Nephron progenitor cell (in vitro differentiated cells): ENCODE measurements at places on chromosomes 4 and X.

- no peaks in the 10 kb centered on the region for H3K36me3 ChIP-seq
- no peak overlapping the region for H3K4me3 ChIP-seq
- peaks cover 5% of the 10 kb centered on the region for H3K4me1 ChIP-seq
- peaks cover 7% of the 10 kb centered on the region for H3K27me3 ChIP-seq
Measured at GRCh38 chr4:89270792-89271191, 36.8 kb downstream of the GPRIN3 start.

DNA sequence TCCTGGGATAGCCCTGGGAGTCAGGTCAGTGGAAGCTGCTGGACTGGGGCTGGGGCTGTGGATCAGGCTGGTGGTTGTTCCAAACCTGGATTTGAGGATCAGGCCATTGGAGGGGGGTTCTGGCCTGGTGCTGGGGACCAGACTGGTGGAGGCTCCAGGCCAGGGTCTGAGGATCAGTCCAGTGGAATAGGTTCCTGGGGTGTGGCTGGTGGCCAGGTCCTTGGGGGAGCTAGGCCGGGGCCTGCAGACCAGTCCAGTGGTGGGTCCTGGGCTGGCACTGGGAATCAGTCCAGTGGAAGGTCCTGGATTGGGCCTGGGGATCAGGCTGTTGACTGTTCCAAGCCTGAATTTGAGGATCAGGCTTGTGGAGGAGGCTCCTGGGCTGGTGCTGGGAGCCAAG is 8.0 kb downstream of the ARMCX4 start:
- DNase-seq: no peak
- H3K27ac ChIP-seq: no peak overlapping the region
- peaks cover 31% of the 10 kb centered on the region for H3K36me3 ChIP-seq
- no peaks in the 10 kb centered on the region for H3K4me1 ChIP-seq
- H3K27me3 ChIP-seq: no peaks in the 10 kb centered on the region

- H3K27me3 ChIP-seq: no peaks in the 10 kb centered on the region
- no peak for DNase-seq
- no peaks in the 10 kb centered on the region for H3K4me1 ChIP-seq
- H3K36me3 ChIP-seq: no peaks in the 10 kb centered on the region
Measured at GRCh38 chr4:175413561-175413960, 398.5 kb downstream of the GPM6A start.

GRCh38 chr4:123430501-123430900 is 33.9 kb downstream of the SPRY1 start:
- no peak overlapping the region for H3K4me3 ChIP-seq
- peaks cover 19% of the 10 kb centered on the region for H3K4me1 ChIP-seq
- no peak for DNase-seq
- H3K27me3 ChIP-seq: peaks cover 9% of the 10 kb centered on the region

- H3K4me1 ChIP-seq: peaks cover 6% of the 10 kb centered on the region
- DNase-seq: no peak
- peak overlapping the region; percentile 1 for H3K27ac ChIP-seq
- no peaks in the 10 kb centered on the region for H3K27me3 ChIP-seq
- H3K4me3 ChIP-seq: no peak overlapping the region
Measured at GRCh38 chr4:158162631-158163030, 10.2 kb downstream of the GASK1B start.

DNA sequence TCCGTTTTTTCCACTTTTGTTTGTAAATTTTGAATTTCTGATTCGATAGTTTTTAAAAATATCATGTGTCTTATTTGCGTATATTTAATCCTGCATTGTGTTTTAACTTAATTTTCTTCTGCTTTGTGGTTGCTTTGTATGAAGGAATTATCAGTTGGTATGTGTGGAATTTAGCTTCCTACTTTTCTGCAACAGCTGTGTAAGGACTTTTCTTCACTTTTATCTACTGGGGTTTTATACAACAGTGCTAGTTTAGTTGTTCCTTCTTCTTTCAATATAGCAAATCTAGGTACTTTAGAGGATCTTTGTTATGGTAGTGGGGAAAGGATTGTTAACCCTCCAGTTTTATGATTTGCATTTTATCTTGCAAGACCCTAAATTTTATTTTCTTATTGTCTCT is 410.3 kb downstream of the CCSER1 start:
- no peaks in the 10 kb centered on the region for H3K4me1 ChIP-seq
- no peaks in the 10 kb centered on the region for H3K27me3 ChIP-seq
- no peak overlapping the region for H3K27ac ChIP-seq

- DNase-seq: no peak
- H3K27ac ChIP-seq: peak overlapping the region; percentile 73
- H3K4me3 ChIP-seq: no peak overlapping the region
- H3K27me3 ChIP-seq: no peaks in the 10 kb centered on the region
Measured at GRCh38 chr4:156945532-156945931, 26.1 kb downstream of the PDGFC start.

DNA sequence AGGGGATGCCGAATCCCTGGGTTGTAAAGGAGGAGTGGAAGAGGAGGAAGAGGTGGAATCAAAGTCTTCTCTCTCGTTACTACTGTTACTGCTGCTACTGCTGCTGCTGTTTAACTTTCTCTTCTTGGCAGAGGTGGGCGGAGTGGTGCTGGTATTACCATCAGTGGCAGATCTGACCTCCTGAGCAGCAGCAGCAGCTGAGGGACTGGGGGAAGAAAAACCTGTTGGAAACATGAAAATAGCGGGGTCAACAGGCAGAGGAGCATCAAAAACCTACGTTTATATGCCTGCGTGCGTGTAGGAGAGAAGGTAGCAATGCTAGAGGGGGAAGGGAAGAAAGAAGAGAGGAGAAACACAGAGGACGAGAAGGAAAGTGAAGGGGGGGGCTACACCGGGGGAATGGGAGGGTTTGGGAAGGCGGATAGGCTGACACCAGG is 339 bp downstream of the CUL4B start:
- peaks cover 28% of the 10 kb centered on the region for H3K4me1 ChIP-seq
- H3K27me3 ChIP-seq: no peaks in the 10 kb centered on the region
- peaks cover 11% of the 10 kb centered on the region for H3K36me3 ChIP-seq
- DNase-seq: peak; percentile 20
- peak overlapping the region; percentile 91 for H3K4me3 ChIP-seq
- H3K27ac ChIP-seq: peak overlapping the region; percentile 93

DNA sequence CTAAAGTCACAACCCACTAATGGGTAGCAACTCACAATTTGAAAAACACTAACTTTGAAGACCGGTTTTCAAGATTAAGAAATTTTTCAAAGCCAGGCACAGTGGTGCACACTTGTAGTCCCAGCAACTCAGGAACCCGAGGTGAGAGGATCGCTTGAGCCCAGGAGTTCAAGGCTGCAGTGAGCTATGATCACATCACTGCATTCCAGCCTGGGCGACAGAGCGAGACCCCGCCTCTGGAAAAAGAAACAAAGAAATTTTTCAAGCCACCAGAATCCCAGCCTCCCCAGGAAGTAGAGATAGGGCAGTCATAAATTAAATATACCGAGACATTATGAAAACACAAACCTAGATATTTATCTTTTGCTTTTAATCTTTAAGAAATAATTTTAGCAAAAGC is 13.0 kb downstream of the SMARCA1 start:
- DNase-seq: peak; percentile 32
- peak overlapping the region; percentile 63 for H3K27ac ChIP-seq
- H3K27me3 ChIP-seq: no peaks in the 10 kb centered on the region
- peaks cover 9% of the 10 kb centered on the region for H3K4me1 ChIP-seq
- peak overlapping the region; percentile 16 for H3K4me3 ChIP-seq

- H3K36me3 ChIP-seq: no peaks in the 10 kb centered on the region
- peak overlapping the region; percentile 32 for H3K27ac ChIP-seq
- H3K4me1 ChIP-seq: peaks cover 52% of the 10 kb centered on the region
- no peak for DNase-seq
- H3K27me3 ChIP-seq: no peaks in the 10 kb centered on the region
Measured at GRCh38 chrX:9848718-9849479, 62.7 kb downstream of the SHROOM2 start.

- peaks cover 30% of the 10 kb centered on the region for H3K4me1 ChIP-seq
- peaks cover 43% of the 10 kb centered on the region for H3K27me3 ChIP-seq
- DNase-seq: no peak
- no peak overlapping the region for H3K27ac ChIP-seq
- no peak overlapping the region for H3K4me3 ChIP-seq
- no peaks in the 10 kb centered on the region for H3K36me3 ChIP-seq
Measured at GRCh38 chr4:57106181-57106580, 4.0 kb downstream of the IGFBP7 start.

DNA sequence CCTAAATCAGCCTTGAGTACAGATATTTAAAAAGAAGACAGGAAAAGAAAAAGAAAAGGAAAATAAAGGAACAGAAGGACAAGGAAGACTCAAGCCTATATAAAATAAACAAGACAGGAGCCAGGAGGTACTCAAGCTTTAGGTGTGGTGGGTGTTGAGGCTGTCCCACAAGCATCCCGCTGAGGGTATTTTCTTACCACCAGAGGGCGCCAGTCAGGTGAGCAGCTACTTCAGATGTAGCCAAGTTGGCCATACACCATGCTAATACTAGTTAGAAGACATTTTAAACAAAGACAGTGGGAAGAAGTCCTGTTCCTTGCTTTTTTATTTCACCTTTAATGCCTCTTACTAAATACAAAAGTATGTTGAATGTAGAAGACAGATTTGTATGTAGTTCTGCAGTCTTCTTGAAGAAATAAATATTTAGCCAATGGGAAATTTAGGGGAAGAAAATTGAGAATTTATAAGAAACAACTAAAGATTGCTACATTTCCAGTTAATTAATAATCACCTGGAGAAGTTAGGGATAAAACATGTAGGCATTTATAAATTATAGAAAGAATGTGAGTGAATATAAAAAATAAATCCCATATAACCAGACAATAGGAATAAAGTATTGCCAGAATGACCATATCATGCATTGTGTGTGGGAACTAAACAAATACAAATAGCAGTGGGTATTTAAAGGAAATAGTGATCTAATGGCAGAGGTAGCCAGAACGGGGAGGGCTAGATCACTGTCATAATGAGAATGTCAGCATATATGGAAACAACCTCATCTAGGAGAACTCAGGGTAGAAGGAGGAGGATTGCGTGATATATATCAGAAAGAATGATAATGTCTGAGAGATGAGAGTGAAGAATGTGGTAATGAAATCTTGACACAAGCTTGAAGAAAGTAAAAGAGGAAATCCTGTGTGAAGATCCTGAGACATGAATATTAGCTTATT is 71.0 kb downstream of the MTHFD2L start:
- no peak overlapping the region for H3K4me3 ChIP-seq
- peak; percentile 79 for DNase-seq
- no peaks in the 10 kb centered on the region for H3K27me3 ChIP-seq
- no peak overlapping the region for H3K27ac ChIP-seq
- peaks cover 4% of the 10 kb centered on the region for H3K36me3 ChIP-seq

DNA sequence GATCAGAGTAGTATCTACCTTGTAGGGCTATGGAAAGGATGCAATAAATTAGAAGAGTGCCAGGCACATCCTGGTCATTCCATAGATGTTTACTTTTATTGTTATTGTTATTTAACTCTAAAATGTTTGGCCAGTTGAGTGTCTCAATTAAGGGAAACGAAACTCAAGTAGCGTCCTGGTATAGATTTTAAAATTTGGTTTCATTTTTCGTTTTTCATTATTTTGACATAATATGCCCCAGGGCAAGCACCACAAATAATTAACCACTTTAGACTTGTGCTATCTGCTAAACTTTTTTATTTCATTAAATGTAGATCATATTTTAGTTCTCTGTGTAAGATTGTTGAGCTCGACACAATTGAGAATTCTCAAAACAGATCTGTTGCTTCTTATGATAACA is 179.7 kb upstream of the PRPS2 start:
- H3K27me3 ChIP-seq: peaks cover 6% of the 10 kb centered on the region
- H3K4me1 ChIP-seq: no peaks in the 10 kb centered on the region
- H3K36me3 ChIP-seq: no peaks in the 10 kb centered on the region
- H3K4me3 ChIP-seq: no peak overlapping the region
- no peak for DNase-seq
- no peak overlapping the region for H3K27ac ChIP-seq

DNA sequence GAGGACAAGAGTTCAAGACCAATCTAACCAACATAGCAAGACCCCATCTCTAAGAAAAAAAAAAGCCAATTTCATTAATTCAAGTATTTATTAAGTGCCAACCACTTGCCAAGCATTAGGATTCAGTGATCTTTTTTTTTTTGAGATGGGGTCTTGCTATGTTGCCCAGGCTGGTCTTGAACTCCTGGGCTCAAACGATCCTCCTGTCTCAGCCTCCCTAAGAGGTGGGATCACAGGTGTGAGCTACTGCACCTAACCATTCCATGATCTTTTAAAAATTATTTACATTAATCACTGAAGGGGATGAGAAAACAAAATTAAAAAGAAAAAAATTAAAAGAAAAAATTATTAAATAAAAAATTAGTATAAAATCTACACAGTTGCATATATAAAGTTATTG is 24.4 kb downstream of the HELQ start:
- H3K27ac ChIP-seq: no peak overlapping the region

GRCh38 chr4:26874110-26874509 is 13.5 kb downstream of the STIM2 start:
- peaks cover 24% of the 10 kb centered on the region for H3K36me3 ChIP-seq
- no peak overlapping the region for H3K4me3 ChIP-seq
- peaks cover 15% of the 10 kb centered on the region for H3K4me1 ChIP-seq
- no peak overlapping the region for H3K27ac ChIP-seq
- DNase-seq: no peak

DNA sequence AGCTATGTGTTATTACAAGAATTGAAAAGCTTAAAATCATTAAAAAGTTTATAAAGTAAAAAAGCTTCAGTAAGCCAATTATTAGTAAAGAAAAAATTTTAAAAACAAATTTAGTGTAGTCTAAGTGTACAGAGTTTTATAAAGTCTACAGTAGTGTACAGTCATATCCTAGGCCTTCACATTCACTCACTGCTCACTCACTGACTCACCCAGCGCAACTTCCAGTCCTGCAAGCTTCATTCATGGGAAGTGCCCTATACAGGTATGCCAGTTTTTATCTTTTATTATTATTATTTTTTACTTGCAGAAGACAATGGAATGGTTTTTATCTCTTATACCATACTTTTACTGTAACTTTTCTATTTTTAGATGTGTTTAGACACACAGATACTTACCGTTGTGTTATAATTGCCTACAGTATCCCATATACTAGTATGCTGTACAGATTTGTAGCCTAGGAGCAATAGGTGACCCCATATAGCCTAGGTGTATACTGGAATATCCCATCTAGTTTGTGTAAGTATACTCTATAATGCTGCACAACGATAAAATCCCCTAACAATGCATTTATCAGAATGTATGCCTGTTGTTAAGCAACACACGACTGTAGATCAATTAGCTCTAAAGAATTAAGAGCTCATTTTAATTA is 230.7 kb downstream of the DCLK2 start:
- H3K4me3 ChIP-seq: no peak overlapping the region
- no peak overlapping the region for H3K27ac ChIP-seq
- no peak for DNase-seq
- H3K36me3 ChIP-seq: no peaks in the 10 kb centered on the region
- no peaks in the 10 kb centered on the region for H3K27me3 ChIP-seq

- H3K4me3 ChIP-seq: no peak overlapping the region
- no peak for DNase-seq
- peaks cover 5% of the 10 kb centered on the region for H3K27me3 ChIP-seq
- H3K36me3 ChIP-seq: peaks cover 9% of the 10 kb centered on the region
- H3K27ac ChIP-seq: no peak overlapping the region
Measured at GRCh38 chr4:52574036-52574435, 85.1 kb downstream of the USP46 start.
